ENCODE measurements at places on chromosomes 16 and 17. TPM values are rescaled to one million over a fixed set of nuclear protein-coding genes. Genes with fewer than 3 reads are reported as not detected.

DNA sequence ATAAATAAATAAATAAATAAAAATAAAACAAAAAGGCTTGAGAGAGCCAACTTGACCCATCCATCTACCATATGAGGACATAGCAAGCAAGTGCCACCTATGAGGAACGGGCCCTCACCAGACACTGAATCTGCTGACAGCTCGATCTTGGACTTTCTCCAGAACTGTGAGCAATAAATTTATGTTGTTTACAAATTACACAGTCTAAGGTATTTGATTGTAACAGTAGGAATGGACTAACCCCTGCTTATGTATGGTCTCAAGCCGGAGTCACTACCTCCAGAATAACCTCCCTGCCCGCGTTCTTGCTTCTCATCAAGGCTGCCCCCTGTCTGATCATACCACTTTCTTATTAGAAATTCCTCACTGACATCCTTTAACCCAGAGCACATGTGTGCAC is 9.9 kb downstream of the SLC5A11 start:
- ATAC-seq = no peak

GRCh38 chr17:4587195-4587594 is 2.9 kb downstream of the SMTNL2 start:
- ATAC-seq = no peak

GRCh38 chr17:79152636-79153035 is 78.0 kb downstream of the ENGASE start:
- no peak for ATAC-seq

DNA sequence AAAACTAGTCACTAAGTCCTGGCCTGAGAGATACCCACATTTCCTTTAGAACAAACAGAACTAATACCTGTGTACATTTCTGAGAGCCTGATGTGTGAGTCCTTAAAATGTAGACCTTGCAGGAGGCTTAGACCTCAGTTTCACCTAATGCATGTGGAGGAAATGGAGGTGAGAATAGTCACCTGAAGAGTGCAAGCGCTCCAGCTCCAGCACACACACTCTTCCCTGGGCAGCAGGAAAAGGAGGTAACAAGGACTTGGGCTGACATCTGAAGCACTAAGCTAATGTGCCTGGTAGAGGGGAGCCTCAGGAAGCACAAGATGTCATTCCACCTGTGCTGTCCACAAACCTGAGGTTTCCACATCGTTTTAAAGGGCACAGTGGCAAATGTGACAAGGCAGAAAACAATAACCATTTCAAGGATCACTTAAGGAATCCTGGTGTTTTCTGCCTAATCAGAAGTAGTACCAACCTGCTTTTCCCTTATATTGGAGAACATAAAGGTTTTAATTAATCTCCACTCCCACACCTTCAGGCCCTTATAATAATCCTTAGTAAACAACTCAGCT is 17.2 kb upstream of the RSL1D1 start:
- no peak for ATAC-seq

The CENPX gene
- 102 TPM for total RNA-seq

The SPATA22 gene
- total RNA-seq = not detected

The TMC8 gene
- total RNA-seq = 250 TPM
